Hematopoietic multipotent progenitor cell (in vitro differentiated cells): ENCODE measurements at places on chromosomes 5 and 9.

- no peak for DNase-seq
Observed at GRCh38 chr9:87717456-87717855, 8.5 kb upstream of the CTSL start.

DNA sequence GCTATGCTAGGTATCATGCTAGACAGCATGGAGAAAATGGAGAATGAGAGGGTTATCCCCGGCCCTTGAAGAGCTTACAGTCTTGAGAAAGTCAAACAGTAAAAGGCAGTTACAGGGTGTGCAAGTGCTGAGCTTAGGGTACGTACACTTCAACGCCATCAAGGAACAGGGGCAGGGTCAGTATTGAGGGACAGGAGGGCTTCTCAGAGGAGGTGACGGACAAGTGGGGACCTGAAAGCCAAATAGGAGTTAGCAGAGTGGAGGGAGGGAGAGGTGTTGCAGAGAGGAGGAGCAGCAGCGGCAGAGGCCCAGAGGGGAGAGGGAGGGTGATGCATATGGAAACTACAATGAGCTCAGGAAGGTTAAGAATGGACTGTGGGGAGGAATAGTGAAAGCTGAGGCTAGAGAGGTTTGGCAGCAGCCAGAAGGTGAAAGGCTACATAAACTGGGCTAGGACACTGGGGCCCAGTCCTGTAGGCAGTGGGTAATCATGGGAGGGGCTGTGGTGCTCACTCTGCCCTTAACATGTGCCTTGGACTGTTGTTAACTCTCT lies 88.0 kb downstream of the NRG2 start:
- DNase-seq, result no peak

DNA sequence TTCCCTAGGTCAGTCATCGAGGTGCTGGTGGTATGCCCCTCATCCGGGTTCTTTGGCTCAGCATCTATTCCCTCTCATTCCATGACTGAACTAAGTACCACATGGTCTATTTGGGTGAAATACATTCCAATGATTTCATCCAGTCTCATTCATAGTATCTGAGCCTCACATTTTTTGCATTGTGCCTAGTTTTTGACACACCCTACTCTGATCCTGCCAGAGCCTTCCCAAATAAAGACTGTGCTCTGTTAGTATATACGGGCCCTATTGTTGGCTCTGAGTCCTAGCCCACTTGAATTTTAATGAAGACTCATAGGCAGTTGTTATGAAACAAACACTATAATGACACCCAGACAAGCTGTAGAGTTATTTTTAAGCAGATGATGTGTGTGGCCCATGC lies 740.7 kb downstream of the CETN3 start:
- DNase-seq, result no peak

DNA sequence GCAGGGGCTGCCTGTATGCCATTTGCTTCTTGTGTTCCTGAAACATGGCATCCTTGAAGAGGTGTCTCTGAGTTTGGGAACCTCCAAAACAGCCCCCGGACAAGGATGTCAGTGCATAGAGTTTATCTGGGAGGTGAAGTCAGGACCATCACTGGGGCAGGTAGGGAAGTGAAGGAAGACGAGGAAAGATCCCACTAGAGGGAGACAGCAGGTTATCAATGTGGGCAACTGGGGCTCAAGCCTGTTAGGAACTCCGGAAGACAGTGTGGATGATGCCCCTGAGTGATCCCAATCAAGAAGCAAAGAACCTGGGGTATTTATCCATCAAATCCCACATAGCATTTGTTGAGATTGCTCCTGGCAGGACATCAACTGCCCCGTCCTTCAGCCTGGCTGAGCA lies 233.1 kb downstream of the AGTPBP1 start:
- no peak for DNase-seq

GRCh38 chr5:126450346-126450745 lies 27.1 kb downstream of the GRAMD2B start:
- DNase-seq, result no peak

- no peak for DNase-seq
Observed at GRCh38 chr9:135566552-135566951, 5.0 kb downstream of the PAEP start.

GRCh38 chr9:36997414-36997813 lies 36.7 kb downstream of the PAX5 start:
- DNase-seq, result no peak

- DNase-seq, result no peak
Observed at GRCh38 chr5:132214491-132214890, 13.2 kb downstream of the P4HA2 start.

- DNase-seq, result no peak
Observed at GRCh38 chr5:134447815-134448520, 36.3 kb upstream of the CDKN2AIPNL start.

DNA sequence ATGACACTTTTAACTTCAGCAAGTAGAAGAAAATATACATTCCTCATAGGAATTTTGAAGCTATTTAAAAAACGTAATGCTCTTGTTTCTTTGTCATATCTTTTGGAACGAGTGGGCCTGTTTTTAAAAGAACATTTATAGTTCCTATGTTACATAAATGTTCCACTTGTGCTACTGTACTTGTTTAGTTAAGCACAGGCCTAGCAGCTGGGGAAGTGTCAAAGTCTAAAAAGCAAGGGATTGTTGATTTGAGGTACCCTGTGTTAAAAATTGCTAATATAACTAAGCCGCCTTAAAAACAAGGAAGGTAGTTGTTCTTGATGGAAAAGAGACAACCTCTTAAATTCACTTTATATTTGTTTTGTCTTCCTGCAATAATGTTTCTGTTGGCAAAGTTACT lies 27.2 kb upstream of the ELL2 start:
- DNase-seq, result no peak

DNA sequence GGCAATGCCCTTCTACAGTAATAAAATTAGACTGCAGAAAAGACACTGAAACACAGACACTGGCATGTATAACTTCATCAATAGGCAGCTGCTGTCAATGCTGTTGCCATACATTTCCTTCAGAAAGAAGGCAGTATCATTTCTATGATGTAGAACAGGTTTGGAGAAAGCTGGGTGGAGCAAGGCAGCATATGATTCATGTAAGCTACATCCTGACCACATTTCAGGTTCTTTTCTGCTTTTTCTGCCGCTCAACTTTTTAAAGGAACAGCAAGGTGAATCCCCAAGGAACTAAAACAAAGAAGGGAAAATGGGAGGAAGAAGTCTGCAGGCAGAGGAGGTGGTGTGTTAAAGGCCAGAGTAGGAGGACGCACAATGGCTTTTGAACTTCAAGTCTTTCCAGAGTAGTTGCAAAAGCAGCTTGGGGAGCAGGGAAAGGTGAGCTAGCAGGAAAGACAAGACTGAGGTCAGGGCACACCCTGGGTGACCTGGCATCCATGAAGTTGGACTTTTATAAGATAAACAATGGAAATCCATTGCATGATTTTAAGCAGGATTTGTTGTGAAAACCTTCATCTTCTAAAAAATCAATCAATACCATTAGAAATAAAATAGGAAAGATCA lies 142.1 kb downstream of the MED10 start:
- no peak for DNase-seq

DNA sequence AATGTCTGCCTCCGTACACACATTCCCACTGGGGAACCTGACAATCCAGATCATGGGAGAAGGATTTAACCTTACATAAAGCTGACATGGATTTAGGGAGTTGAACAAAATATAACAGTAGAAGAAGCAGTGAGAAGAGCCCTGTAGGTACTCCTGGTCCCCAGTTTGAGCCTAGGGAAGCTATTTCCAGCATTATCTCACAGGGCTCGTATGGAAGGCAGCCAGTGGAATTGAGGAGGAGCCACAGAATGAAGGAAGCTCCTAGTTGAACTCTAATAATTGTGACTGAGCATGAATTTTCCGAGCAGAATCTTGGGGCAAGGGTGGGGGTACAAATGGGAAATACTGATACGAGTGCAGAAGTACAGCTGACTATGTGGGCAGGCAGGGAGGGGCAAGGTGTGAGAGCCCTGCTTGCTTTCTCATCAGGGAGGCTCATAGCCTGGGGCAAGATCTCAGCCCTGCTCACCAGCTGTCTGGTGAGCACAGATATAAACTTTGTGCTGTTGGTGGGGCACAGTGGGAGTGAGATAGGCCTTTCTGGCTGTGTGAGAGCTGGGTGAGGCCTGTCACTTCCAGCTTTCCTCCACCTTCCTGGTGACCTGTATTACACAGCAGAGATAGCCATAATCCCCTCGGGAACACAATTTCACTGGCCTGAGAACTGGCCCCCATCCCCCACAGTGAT lies 290.7 kb upstream of the IL12B start:
- no peak for DNase-seq

GRCh38 chr9:2210201-2210600 lies 195.1 kb downstream of the SMARCA2 start:
- no peak for DNase-seq

DNA sequence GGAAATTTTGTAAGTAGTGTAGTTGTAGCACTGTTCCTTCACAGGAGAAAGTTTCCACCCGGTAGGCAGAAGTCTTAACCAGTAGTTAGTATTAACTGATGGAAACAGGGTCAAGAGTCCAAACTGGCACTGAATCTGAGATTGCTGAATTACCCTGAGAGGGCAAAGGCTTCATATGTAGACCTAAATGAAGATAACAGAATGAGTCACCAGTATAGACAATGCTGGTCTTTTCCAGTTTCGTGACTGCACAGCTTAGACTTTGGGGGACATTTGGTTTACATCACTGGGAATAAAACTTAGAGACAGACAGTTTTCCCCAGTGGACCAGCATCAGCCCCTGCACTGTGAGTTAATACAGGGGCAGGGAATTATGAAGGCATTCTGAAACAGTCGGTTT lies 60.5 kb downstream of the PCSK5 start:
- no peak for DNase-seq

DNA sequence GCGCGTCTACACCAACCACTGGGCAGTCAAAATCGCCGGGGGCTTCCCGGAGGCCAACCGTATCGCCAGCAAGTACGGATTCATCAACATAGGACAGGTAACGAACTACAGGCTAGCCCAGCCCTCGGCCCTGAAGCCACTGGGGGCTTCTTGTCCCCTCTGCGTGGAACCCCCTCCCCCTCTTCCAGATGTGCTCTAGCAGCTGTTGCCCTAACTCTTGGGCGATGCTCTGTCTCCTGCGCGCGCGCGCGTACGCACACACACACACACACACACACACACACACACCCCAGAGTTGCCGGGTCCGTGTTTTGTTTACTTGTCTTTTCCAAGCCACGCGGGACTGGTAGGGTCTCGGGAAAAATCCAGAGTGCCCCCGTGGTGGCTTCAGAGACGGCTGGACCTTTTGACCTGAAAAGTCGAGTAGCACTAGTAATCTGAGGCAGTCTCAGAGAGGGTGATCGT lies 836 bp downstream of the PCSK5 start:
- DNase-seq, result peak; percentile 33

GRCh38 chr5:72842816-72843215 lies 26.4 kb downstream of the TNPO1 start:
- DNase-seq, result no peak

- DNase-seq, result no peak
Observed at GRCh38 chr9:12289711-12290110, 403.5 kb upstream of the TYRP1 start.

- peak; percentile 36 for DNase-seq
Observed at GRCh38 chr5:172874647-172875504, 40.8 kb downstream of the ERGIC1 start.

DNA sequence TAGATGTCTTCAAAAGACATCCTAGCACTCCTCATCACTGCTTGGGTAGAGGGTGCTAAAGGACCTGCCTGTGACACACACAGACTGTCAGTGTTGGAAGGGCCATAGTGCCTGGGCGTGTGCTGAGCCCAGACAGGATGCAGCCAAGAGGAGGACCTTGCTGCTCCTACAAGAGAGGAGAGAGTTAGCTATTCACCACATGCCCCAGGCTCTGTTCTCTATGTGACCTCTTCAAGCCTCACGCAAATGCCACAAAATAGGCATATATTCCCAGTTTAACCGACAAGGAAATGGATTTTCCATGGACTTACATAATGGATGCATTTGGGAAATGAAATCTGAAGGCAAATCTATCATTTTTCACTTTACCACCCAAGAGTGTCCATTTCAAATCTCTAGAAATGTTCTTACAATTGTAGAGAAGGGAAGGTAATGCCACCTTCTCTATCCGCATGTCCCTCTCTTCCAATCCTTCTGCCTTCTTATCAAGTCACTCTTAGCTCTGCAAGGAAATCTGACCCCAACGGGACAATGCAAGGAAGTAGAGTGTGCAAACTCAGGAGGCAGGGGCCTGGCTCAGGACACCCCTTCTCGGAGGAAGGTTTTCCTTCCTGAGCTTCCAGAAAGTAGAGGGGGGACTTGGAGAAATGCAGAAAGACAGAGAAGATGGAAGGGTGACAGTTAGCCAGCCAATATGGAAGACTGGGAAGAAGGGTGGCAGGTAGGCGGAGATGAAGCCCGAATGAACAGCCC lies 49.5 kb downstream of the TRIM32 start:
- DNase-seq, result no peak

- no peak for DNase-seq
Observed at GRCh38 chr5:9358961-9359685, 186.8 kb downstream of the SEMA5A start.

DNA sequence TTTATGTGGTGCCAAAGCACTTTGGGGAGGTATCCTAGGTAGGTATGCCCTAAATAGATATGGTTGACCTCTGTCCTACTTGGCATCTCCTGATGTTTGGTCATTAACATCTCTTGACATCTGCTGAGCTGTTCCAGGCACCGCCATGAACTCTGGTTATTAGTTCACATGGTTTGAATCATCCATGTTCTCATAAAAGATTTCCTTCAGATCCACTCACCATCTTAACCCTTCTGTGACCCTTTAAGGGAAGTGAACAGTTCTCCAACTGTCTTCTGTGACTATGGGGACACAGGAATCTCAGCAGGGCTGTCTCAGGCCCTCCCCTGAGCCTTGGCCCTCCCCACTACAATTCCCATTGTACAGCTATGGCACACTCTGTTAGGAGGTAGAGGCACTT lies 167.7 kb downstream of the CDH6 start:
- DNase-seq, result no peak

- no peak for DNase-seq
Observed at GRCh38 chr5:159377653-159378052, 47.4 kb upstream of the IL12B start.

DNA sequence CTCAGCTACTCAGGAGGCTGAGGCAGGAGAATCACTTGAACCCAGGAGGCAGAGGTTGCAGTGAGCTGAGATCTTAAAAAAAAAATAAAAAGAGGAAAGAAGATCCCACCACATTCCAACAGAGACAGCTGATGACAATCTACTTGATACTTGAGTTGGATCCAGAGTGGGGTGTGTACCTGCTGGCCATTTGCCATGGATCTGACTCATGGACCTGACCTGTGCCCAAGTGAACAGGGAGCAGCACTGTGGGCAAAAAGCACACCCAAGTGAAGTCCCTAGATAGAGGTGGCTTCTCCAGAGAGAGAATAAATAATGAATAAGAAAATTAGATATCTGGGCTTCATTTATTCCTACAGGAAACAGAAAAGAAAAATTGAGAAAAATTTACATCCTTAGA lies 81.2 kb upstream of the MIER3 start:
- DNase-seq, result no peak

- peak; percentile 99 for DNase-seq
Observed at GRCh38 chr9:134455934-134456755, 129.9 kb downstream of the RXRA start.
